ENCODE measurements at places on chromosomes 7 and 10.

DNA sequence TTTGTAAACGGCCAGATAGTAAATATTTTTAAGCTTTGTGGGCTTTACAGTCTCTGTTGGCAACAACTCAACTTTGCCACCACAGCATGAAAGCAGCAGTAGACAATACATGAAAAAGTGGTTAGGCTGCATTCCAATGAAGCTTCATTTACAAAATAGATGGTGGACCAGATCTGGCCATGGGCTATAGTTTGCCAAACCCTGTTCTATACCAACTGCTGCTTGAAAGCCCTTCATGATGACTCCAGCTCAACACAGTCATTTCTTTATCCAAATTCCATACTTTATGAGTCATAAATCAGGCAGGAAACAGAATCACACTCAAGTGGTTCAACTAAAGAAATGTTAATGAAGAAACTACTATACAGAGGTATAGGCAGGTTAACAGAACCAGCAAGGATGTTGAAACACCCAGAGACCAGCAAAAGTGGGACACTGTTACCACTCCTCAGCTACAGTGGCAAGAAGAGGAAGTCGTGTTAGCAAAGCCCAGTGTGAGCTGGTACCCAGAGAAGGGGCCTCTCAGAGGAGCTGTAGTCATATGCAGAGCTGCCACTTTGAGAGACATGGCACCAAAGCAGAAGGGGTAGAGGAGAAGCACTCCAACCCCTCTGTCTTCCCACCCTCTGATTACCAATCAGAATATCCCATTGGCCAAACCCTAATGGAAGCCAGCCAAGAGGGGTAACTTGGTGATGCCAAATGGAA lies 72.5 kb downstream of the PRLHR start:
- no peak for DNase-seq

DNA sequence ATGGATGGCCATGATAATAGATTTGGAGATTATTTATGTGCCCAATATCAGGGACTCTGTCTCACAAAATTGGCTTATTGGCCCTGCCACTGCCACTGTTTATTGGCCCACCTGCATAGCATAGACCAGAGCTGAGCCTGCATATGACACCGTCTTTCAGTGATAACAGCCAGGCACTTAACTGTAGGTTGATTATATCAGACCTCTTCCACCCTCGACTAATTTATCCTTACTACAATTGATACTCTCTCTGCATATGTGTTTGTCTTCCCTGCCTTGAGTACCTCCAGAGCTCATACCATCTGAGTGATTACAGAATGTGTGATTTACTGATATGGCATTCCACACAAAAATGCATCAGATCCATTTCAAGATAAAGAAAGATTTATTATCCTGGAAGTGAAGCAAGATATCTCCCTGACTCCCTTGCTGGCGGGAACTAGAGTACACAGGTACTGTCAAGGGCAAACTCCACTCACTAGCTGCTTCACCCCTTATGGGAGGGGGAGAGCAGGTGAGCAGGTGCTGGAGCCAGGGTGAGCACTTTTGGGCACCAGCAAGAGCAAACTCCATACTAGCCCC lies 13.1 kb upstream of the SAMD9L start:
- no peak for DNase-seq

- DNase-seq = no peak
Observed at GRCh38 chr10:88733215-88733614, 26.6 kb upstream of the LIPN start.

DNA sequence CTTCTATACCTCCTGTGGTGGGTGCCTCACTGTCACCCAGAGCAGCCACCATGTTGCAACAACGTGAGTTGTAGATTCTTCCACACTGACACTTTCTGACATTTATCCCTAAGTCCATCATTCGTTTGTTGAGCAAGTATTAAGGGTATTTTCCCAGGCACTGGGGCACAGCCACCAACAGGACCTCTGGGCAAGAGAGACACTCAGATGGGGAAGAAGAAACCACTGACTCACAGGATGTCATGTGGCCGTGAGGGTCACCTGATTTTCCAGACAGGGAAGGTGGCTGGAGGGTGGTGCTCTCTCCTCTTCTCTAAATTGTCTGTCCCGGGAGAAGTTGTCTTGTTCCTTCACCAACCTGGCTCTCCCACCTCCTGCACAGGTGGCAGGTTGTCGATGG lies 51.7 kb upstream of the PPIF start:
- DNase-seq = no peak

DNA sequence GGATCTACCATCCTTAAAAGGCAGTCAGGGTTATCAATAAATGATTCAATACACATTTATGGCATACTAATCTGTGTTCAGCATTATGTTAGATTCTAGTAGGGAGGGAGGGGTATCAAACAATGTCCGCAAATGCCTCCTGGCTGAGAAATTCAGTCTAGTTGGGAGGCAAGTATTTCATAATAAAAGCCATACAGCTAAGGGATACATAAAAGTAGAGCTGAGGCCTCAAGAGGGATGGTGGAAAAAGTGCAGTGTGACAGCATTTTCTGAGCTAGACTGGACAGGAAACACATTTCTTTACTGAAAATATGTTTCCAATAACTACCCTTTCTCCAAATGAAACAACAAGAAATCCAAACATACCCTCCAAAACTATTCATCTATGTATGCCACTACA lies 152.8 kb upstream of the LRRN3 start:
- DNase-seq = no peak

DNA sequence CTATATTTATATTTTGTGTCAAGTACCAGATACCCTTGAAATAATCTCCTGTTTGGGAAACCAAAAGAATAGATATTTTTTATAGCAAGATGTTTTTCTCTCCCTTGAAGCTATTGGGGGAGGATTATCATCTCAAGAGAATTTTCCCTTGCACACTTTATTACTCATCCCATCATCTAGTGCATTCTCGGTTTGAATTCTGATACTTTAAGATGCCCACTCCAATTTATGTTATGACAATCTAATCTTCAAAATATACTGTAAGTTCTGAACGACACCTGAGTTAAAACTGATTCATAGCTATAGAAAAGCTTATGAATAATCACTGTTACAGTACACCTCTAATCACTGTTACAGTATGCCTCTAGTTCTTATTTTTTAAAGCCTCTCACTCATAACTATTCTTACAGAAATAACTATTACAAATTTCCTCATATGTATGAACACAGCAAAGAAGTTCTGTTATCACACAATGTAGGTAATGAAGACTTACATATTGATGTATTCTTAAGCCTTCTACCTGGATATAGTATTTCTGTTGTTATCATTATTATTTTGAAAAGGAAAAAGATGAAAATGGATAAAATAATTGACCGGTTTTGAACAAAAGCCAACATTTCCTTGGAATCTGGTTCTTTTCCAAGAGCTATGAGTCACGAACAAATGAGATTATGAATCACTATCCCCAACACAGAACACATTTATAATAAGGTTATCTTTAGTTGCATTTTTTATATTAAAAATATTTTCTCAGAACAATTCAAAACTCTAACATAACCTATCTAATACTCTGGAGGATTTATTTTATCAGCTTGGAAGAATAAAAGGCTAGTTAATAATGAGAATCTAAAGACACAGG lies 72.3 kb upstream of the FAM13C start:
- no peak for DNase-seq

- no peak for DNase-seq
Observed at GRCh38 chr10:124703372-124703771, 40.8 kb downstream of the FAM53B start.

GRCh38 chr7:45229156-45229920 lies 71.7 kb downstream of the RAMP3 start:
- no peak for DNase-seq

DNA sequence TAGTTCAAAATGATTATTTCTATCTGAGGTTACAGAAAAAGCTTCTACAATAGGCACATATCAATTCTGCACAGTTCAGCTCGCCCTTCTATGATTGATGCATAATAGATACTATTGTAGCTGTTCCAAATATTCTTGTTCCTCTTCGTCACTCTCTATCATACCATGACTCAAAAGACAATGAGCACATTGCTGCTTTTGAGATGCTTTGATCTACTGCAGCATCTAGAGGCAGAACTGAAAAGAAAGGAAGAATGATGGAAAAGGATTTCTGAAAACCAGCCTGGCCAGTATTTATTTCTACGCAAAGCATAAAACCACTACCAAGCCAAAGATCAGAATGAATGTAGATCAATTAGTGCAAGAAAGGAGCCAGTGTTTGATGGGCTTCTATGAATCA lies 59.3 kb upstream of the PLXDC2 start:
- no peak for DNase-seq

DNA sequence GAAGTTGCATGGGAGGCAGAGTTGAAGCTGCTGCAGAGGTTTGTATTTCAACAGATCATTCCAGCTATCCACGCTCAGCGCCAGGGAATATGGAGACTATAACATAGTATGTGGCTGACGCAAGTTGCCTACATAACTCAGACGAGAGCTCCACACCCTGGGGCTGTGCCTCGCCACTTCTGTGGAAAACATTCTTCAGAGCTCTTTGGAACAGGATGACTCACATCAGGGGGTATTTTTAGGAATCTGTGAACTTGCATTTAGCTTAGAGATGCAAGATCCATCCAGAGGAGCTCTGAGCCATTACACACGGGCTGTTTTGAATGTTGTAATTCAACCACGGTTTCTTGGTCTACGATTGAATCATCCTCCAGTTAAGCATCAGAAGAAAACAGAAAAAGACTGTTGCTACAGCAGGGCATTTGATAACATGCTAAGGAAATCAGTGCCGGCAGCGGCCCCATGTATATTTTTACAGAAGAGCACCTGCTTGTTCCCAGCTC lies 481.5 kb upstream of the AKR1E2 start:
- no peak for DNase-seq

DNA sequence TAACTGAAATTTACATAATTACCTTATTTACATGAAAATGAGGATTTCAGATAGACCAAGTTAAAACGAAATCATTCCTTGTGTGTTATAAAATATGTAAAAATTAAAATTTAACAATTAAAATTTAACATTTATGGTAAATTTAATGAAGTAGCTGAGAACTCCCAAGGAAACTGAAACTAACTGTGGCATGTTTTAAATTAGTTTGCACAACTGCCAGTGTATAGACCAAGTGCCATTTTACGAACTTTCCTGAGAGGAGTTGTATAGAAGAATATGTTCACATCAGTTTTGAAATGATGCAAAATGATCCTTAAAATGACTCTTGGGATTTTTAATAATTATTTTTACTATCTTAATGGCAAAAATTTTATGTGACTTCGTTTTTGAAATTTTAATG lies 23.6 kb downstream of the PDLIM1 start:
- DNase-seq = no peak

- no peak for DNase-seq
Observed at GRCh38 chr10:32929634-32930033, 28.4 kb downstream of the ITGB1 start.

DNA sequence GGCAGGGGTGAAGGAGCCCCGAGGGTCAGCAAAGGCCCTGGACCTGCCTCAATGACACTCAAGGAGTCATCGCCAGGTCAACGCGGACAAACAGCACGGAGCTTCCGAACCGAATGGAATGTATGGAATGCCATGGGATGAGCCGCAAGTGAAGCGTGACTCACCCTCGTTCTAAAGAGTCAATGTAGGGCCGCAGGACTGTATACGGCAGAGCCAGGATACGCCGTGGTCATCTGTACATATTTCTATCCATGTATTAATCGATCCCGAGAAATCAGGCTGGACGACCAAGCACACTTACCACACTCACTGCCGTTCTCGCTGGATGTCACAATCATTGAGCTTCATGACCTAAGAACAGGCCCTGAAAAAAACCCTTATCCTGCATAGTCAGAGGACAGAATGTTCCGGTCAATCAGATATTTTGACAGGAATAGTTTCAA lies 4.3 kb downstream of the SNX8 start:
- DNase-seq = no peak

DNA sequence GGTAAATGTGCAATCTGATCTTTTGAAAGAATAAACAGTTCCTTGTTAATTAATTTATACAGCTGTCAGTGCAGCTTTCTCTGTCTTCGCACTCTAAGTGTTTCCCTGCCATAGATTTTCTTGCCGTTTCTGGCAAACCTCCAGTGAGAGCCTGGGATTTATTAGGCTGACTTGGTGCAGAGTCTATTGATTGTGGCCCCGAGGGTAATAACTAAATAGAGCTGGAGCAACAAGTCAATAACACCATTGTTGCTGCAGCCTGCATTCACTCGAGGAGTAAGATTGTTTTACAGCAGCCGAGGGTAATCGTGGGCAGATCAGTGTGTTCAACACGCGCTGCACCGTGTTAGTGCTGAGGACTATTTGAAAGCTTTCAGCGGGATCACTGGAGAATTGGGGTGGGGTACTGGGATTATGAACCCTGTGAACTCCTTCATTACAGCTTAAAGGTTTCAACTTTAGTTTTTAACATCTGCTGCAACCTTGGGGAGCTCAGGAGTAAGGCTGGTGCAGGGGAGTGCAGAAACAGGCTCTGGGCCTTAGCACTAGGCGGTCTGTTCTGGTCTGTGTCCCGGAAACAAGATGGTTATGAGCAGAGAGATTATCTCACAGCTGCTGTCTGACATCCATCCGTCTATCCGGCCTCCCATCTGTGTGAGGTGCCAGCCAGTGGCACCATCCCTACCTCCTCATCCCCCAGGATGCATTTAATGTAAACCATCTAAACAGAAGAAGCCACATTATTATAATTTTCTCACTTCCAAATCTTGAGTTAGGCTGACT lies 174.0 kb upstream of the TCF7L2 start:
- DNase-seq = no peak

DNA sequence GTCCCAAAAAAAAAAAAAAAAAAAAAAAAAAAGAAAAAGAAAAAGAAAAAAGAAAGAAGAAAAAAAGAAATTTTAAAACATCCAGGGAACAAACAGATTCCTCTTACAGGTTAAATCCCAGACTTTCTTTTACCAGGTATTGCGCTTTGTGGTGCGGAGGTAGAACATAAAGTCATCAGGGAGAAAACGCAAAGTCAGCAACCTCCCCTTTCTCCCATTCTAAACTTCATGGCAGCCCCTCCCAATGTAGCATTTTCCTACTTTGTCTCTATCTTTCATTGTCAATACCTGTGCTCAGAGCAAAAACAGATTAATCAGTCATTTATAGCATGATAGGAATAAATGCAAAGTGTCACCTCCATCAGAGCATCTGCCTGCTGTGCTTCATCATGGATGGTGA lies 299.7 kb downstream of the SFMBT2 start:
- DNase-seq = no peak

DNA sequence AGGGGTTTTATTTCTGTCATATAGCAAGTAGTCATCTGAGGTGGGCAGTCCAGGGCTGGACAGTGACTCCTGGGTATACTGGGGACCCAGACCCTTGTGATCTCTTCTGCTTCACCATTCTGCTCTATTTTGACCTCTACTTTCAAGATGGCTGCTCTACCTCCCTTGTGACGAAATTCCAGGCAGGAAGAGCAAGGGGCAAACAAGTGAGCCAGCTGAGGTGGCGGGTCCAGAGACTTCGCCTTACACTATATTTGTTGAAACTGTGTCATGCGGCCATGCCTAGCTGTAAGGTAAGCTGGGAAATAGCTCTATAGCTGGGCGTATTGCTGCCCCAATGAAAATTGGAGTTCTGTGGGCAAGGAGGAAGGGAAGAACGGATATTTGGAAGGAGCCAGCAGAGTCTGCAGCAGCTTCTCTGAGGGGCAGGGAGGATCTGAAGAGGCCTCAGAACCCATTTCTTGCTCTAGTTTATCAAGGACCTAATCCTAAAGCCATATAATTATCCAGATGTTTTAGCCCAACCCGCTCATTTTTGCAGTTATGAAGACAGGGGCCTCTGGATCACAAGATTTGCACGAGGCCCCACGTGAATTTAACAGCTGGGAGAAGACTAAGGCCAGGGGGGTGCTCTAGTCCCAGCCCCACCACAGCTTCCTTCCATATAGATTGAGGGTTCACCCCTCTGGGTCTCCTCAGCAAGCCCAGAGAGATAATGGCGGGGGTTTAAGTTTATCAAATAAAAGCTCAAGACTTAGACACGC lies 7.7 kb upstream of the CPA1 start:
- DNase-seq = no peak

Data from amygdala (tissue), 56 donors.